ENCODE measurements at places on chromosomes 4 and X.

DNA sequence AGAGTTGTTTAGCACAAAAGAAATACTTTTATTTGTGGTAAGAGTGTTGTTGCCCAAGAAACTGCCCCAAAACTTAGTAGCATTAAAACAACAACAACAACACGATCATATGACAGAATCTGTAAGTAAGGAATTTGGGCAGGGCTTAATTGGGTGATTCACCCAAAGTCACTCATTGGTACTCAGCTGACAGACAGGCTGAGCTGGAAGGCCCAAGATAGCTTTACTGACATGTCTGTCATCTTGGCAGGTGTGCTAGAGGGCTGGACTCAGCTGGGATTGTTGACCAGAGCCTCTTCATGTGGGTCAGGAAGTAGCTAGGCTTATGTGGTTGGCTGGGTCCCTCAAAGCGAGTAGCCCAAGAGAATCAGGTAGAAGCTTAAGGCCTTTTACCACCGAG lies 52.3 kb downstream of the KIAA0232 start:
- DNase-seq = no peak

DNA sequence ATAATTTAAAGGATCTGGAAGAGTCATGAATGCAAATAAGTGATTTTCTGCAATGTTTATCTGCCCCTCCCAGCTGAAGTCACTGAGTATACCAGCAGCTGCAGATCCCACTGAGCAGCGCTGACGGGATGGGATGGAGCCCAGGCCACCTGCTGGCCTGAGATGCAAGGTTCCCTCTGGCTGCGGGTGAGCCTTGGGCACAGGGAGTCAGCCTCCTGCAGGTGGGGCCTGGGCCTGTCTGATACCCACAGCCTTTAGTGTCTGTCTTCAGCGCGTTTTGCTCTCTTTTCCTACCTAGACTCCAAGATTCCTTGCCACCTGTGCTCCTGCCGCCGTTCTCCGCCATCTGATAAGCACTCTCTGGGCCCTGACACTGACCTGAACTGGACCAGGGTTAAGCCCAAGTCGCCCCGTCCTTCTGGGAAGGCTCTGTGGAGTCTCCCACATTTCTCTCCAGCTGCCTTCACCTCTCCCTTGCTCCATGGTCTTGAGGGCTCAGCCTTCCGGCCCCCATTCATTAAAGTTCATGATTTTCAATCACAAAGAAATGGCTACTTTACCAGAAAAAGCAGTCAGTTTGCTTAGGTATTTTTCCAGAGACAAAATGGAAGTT lies 223.1 kb upstream of the FAT1 start:
- DNase-seq = no peak

DNA sequence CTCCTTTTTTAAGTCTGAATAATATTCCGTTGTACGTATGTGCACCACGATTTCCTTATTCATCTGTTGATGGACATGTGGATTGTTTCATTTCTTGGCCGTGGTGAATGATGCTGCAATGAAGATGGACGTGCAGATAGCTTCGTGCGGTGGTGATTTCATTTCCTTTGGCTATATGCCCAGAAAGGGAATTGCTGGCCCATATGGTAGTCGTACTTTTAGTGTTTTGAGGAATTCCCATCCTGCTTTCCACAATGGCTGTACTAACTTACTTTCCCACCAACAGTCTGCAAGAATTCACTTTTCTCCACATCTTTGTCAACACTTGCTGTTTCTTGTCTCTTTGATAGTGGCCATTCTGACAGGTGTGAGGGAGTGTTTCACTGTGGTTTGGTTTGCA lies 12.8 kb downstream of the ZFP42 start:
- DNase-seq = no peak

GRCh38 chr4:173504181-173504503 lies 25.9 kb downstream of the HAND2 start:
- no peak for DNase-seq

GRCh38 chrX:41686788-41687187 lies 2.0 kb upstream of the GPR34 start:
- no peak for DNase-seq

- peak; percentile 76 for DNase-seq
These were observed 309.3 kb downstream of the FRMPD4 start for GRCh38 chrX:12447448-12448064.

Data from NCI-H1417 (cell line).